ENCODE measurements at places on chromosomes 11 and 22. TPM values are rescaled to one million over a fixed set of nuclear protein-coding genes. Genes with fewer than 3 reads are reported as not detected.

- DNase-seq: no peak
Observed at GRCh38 chr11:117572129-117572528, 224.9 kb downstream of the DSCAML1 start.

GRCh38 chr22:34878171-34878570 lies 187.8 kb upstream of the ISX start:
- DNase-seq: no peak

DNA sequence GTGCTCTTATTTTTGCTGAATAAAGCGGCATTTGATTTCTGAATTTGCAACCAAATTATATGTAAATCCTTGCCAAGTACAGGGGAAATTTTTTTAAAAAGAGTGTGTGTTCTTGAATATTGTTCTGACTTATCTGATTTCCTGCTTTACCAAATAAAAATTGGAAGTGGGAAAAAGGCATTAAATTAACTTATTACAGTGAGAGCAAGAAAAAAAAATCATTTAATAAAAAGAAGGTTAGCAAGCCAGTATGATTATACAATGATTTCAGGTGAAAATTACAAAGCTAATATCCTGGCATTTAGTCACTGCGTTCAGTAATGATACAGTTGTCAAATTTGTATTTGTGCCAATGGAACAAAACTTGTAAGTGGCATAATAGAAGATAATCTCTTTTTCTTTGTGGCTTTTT lies 82.1 kb upstream of the PPARA start:
- DNase-seq: no peak

- no peak for DNase-seq
Observed at GRCh38 chr11:107592813-107593212, 1.9 kb downstream of the ELMOD1 start.

- DNase-seq: no peak
Observed at GRCh38 chr11:8814923-8815240, 96.1 kb upstream of the AKIP1 start.

- no peak for DNase-seq
Observed at GRCh38 chr11:19737575-19737974, 24.9 kb downstream of the NAV2 start.

DNA sequence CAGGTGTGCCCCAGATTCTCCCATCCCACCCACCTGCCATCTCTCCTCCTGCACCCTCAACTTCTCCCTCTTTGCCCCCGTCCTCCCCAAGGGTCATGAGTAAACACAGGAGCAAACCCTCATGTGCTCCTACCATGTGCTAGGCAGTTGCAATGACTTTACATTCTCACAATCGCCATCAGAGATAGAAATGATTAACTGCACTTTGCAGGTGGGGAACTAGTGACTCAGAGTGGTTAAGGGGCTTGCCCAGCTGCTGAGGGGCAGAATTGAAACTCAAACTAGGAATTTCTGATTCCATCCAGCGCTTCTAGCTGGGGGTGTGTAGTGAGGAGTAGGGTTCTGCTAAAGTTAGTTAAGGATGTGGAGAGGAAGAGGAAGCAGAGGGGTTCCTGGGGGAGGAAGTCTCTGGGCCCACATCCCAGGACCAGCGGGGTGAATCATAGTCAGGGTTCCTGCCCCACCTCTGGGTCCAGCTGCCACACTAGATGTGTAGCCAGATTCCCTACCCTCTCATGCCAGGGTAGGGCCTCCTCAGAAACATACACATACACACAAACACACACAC lies 16.0 kb upstream of the PRG2 start:
- peak; percentile 76 for DNase-seq

TEX54 gene
- not detected for total RNA-seq

HEPN1 gene
- total RNA-seq: not detected

MYRF gene
- 0.97 TPM for total RNA-seq
